ENCODE measurements at places on chromosomes 5 and 9.

DNA sequence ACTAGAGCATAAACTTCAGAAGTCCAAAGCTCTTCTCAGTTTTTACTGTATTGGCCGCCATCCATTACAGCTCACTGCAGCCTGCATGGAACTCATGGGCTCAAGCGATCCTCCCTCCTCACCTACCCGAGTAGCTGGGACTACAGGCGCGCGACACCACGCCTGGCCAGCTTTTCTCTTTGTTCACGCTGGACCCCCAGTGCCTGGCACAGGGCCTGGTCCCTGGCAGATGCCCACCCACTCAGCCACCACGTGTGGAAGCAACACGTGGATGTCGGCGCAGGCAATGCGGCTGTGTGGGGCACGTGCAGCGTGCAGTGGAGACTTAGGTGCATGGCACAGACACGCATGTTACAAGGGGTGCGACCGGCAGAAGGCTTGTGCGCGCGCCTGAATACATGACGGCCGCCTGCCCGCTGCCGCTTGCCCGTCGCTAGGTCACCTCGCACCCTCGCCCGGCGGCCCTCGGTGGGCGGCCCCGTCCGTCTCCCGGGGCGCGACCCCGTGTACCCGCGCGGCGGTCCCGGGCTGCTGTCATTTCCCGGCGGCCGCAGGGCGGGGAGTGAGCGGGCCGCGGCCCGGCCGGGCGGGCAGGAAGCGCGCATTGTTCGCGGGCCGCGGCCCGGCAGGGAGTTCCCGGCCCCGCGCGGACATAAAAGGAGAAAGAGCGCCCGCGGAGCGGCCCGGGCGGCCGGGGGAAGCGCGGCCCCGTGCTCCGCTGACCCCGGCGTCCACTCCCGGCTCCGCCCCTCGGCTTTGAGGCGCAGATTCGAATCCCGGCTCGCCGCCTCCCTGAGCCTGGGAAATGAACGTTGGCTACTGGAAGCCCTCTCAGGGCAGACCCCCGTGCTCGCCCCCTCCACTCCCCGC, 24.1 kb upstream of the PTGS1 start:
- no peak for DNase-seq

DNA sequence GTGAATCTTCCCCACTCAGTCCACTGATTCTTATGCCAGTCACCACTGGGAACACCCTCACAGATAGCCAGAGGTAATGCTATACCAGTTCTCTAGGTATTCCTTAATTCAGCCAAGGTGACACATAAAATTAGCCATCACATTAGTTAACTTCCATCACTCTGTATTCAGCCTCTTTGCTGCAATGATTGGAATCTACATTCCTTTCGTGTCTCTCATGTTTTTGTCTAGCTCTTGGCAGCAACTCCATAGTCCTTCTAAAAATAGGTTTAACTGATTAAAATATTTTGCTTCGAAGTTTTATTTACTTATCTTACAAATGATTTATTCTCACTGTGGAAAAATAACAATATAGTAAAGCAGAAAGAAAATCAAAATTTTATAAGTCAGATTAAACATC, 19.6 kb upstream of the RNF20 start:
- DNase-seq: no peak

DNA sequence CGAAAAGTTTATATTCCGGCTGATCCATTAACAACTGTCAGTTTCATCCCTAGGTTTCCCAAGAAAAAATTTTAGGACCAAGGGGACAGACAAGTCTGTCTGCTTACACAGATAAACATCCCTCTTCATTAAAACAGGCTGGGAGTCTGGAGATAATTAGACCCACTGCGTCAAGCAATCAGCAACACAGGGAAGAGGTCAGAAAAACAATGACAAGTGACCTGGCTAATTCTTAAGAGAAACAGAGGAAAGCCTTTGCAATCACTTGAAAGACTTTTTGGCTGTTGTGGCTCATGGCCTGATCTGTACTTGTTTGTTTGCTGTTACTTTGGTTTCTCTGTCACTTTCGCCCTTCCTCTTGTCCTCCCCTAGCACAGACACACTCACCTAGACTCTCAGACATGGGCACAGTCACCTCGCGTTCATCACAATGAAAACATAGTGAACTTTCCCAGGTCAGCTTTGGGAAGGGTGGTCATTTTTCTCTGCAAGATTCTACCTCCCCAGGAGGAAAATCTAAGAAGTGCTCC, 2.9 kb upstream of the CCDC192 start:
- DNase-seq: no peak

DNA sequence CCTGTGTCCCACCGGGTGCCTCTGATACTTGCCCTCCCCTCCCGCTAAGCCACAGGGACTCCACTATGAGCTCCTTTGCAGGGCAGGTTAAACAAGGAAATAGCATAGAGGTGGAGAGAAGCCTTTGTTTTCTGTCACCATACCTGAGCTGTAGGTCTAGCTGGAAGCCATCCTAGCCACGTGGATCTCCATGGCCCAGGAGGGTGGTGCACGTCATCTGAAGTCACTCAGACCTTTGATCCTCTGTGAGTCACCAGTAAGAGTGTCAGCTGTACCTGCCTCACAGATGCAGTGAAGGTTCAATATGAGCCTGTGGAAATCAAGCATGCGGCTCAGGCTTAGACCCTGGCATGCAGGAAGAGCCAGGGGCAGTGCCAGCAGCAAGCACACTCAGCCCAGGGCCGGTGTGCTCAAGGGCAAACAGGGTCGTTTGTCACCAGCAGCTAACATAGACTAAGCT, 55.1 kb downstream of the ASS1 start:
- DNase-seq: no peak

DNA sequence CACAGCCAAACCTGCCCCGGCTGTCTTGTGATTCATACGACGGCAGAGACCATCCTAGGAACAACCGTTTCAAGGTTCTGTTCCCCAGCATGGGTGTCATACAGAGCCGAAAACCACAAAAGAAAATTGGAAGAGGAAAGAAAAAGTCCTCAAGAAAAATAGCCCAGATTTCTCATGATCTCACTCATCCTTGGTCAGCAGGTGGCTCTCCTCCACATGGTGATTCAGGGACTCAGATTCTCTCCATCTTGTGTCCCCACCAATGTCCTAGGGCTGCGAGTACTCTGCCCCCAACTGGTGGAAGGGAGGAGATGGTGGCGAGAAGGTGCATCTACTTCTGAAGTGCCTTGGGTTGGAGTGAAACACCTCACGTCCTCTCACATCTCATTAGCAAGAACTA, 25.6 kb downstream of the PDZD2 start:
- no peak for DNase-seq
